D721Med (cell line): ENCODE measurements at places on chromosomes 16 and 17.

DNA sequence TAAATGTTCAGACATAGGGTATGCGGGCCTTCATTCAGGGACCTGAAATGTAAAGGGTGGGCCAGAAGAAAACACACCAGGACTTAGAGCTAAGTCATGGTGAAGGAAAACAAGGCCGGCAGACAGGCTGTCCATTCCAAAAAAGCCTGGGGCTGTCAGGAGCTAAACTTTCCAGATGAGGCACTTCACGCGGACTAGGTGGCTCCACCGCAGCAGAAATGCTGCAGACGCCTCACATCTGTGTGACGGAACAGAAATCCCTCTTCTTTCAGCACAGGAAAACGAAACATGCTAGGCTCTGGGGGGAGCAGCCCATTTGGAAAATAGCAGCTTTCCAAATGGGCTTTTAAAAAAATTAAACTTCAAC is 88.7 kb downstream of the HS3ST3A1 start:
- no peak for DNase-seq

DNA sequence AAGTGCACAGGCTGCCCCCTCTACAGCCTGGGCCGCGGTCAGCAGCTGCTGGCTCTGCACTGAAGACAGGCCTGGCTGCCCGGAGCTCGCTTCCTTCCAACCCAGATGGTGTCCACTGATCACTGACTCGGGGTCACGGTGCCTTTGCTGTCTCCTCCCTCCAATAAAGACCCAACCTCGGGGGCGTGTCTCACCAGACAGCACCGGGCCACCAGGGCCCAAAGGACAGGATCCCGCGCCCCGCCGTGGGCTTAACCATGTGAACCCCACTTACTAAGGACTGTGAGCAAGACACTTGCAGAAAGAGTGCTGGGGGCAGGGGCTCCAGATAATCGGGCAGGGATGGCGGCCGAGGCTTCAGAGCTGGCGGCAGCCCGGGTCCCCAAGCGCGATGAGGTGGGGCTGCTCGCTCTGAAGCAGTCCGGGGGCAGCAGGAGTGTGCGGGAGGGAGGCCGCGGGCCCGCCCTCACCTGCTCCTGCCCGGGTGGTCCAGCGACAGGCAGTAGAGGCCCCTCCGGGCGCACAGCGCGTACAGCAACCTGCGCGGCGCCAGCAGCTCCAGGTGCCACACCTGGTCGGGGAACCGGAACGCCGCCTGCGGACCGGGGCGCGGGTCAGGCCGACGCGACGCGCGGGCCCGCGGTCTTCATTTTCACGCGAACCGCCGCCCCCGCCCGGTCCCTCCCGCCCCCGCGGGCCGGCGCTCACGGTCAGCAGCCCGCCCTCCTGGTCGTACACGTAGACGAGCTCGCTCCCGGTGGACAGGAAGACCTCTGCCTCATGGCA is 502 bp downstream of the FAAP100 start:
- no peak for DNase-seq

DNA sequence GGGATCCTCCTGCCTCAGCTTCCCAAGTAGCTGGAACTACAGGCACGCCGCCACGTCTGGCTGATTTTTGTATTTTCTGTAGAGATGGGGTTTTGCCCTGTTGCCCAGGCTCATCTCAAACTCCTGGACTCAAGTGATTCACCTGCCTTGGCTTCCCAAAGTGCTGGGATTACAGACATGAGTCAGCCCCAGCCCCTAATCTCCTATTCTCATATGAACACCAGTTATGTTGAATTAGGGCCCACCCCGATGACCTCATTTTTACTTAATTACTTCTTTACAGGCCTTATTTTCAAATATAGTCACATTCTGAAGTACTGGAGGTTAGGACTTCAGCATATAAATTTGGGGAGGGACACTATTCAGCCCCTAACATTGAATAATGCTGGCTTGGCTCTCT is 49.2 kb downstream of the ZNRF1 start:
- DNase-seq: no peak

DNA sequence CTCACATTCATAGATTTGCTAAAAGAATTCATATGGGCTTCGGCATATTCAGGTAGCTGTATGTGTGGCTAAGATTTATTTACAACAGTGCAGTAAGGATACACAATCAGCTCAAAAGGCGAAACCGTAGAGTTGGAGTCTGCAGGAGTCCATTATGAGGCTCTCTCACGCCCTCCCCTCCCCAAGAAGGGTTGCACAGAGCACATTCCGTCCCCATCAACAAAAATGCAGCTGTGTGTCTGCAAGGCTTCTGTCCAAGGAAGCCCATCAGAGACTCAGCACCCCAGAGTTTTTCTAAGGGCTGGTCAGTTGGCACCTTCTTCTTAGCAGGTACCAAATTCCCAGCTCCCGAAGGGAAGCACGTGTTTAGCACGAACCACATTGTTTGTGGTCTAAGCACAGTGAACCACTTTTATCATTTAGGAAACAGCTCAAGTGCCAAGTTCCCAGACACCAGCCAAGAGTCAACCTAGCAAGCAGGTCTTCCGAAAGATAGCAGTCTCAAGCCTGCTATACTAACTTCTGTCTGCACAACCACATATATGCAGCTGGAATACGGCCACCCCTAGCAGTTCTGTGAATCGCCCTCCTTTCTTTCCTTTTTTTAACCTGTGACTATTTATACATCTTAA is 28.5 kb upstream of the MEAK7 start:
- no peak for DNase-seq

DNA sequence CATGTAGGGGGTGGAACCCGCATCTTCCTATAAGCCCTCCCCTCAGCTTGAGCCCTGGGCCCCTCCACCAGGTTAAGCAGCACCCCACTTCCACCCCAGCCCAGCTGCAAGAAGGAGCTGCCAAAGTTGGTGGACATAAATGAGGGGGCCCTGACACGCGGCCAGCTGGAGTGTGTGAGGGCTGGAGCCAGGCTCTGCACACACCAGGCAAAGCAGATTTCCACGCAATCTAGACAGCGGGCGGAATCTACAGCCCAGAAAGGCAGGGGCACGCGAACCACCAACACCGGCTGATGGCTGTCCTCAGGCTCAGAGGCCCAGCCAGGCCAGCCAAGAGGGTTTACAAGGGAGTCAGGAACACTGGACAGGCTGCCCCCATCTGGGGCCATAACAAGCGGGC is 171.2 kb downstream of the ZNF423 start:
- no peak for DNase-seq

DNA sequence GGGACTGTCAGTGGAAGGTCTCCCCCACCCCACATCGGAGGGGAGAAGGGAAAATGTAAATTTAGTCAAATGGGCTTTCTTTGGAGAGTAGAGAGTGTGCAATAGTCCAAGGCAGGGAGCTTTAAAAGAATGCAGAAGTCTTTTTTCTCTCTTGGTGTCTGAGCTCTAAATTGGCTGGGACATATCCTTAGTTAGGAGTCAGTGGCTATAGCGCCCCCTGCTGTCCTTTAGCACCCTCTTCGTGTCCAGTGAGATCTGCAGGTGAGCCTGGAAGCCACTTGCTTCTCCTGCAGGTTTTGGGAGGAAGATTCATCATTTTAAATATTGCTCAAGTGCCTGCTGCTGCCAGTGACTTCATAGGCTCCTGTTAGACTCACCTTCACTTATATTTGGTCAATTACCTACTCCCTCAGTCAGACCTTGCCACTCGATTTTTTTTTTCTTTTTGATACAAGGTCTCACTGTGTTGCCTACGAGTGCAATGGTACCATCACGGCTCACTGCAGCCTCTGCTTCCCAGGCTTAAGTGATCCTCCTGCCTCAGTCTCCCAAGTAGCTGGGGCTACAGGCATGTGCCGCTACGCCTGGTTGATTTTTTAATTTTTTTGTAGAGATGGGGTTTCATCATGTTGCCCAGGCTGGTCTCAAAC is 174.8 kb downstream of the PRKCB start:
- no peak for DNase-seq

GRCh38 chr17:79273660-79274059 is 199.0 kb downstream of the ENGASE start:
- no peak for DNase-seq

- no peak for DNase-seq
Measured at GRCh38 chr17:2724784-2725164, 13.2 kb upstream of the CLUH start.

GRCh38 chr16:28218109-28218508 is 6.3 kb upstream of the XPO6 start:
- no peak for DNase-seq

DNA sequence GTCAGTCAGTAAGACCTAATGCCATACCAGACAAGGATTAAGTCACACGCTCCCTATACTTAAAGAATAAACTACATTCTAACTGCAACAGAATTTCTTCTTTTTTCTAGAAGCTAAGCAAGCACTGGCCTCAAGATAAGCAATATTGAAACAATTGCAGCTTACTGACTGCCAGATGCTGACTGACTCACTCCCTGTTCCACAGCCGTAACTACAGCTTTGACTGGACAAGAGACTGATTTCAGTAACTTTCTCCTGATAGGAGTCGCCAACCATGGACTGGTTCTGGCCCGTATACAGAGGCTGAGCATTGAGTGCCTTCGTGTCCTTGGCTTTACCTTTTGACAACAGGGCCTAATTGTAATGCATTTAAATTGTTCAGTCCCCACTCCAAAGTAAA is 67.9 kb downstream of the TRIM37 start:
- no peak for DNase-seq

DNA sequence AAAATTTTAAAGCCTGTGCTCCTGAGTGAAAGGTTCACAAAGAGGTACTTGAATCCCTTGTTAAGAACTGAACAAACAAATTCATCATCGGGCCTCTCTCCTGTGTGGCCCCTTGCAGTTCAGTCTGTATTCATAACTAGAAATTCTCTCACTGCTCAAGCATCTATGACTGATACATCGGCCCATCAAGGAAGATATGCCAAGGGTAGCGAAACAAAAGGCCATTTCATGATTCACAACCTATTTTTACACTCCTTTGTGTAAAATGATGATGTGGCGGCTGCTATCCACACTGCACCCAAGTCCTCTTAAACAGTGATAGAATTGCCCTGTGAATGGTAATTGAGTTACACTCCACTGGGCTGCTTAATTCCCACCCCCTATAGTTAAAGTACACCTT is 204.6 kb downstream of the STX8 start:
- DNase-seq: no peak

- DNase-seq: no peak
Measured at GRCh38 chr16:177981-178667, 1.6 kb downstream of the HBA1 start.

DNA sequence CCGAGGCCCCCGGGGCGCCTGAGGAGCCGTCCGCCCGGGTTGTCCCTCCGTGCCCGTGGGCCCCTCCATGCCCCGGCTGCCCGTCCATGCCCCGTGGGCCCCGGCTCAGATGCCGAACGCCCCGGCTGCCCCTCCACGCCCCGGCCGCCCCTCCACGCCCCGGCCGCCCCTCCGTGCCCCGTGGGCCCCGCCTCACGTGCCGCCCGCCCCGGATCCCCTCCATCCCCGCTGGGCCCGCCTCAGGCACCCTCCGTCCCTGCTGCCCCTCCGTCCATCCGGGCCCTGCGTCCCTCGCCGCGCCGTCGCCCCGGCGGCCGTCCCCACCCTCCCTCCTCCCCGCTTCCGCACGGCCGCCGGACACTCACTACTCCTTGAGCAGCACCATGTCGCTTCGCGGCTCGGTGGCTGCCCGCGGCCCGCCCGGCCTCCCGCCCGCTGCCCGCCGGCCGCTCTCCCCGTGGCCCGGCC is 382 bp downstream of the PITPNA start:
- DNase-seq: no peak

DNA sequence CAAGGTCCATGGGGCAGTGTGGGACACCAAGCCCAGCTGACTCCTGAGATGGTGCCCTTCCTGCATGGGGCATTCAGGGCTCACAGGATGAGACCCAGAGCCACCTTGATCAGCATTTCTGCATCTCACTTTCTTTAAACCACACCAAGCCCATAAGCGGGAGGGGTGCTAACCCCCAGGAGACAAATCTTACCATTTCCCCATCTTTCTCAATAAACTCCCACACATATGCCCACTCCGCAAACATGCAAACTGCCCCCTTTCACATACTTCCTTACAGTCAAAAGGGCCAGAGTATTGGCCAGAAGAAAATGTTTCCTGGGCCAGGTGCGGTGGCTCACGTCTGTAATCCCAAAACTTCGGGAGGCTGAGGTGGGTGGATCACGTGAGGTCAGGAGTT is 3.7 kb upstream of the SLC39A11 start:
- no peak for DNase-seq

GRCh38 chr16:27264151-27264550 is 4.4 kb downstream of the NSMCE1 start:
- DNase-seq: no peak

DNA sequence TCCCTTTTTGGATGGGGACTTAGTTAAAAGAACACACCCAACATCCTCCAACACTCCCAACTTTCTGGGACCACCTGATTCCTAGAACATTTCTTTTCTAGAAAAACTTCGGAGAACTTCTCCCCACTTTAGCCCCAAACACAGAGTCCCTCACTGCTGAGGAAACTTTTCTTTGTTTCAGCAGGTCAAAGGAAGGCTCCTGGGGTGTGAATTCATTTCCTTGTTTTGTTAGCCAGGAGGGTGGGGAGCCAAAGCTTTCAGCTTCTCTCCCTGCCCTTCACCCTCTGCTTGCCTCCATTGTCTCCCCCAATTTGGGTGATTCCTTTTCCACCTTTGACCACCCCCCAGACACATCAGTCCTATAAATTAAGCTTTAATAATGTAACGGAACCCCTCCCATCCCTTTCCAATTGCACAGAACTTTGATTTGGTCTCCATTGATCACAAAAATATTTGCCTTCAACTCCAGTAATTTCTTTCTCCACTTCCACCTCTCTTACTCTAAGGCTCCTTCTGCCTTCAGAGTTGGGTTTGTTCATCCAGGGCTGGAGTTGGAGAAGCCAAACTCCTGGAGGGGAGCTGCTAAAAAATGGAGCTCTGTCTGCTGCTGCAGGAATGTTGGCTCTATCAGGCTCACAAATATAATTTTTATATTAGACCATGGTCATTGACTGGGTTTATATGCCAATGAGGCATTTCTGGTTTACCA is 10.3 kb downstream of the HOXB4 start:
- no peak for DNase-seq

GRCh38 chr16:15601212-15601879 is 41.6 kb downstream of the MARF1 start:
- no peak for DNase-seq

GRCh38 chr17:21495281-21495680 is 119.1 kb downstream of the KCNJ12 start:
- DNase-seq: no peak

- DNase-seq: no peak
Measured at GRCh38 chr17:8417806-8418205, 17.9 kb upstream of the NDEL1 start.

DNA sequence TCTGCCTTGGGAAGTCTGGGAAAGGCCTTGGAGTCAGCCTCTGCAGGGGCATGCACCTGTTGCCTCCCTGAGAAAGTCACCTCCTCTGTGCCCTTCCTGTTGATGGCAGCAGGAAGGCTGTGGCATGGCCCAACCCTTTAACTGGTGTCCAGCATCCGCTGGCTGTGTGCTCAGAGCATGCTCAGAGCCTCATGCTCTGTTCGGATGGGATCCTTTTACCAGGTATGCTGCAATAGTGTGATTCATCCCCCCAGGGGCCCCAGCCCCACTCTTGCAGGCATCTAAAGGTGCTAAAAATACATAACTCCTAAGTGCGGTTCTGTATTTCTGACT is 24.9 kb downstream of the KLHL36 start:
- no peak for DNase-seq
